ENCODE measurements at places on chromosomes 2 and 18. TPM values are rescaled to one million over a fixed set of nuclear protein-coding genes. Genes with fewer than 3 reads are reported as not detected.

DNA sequence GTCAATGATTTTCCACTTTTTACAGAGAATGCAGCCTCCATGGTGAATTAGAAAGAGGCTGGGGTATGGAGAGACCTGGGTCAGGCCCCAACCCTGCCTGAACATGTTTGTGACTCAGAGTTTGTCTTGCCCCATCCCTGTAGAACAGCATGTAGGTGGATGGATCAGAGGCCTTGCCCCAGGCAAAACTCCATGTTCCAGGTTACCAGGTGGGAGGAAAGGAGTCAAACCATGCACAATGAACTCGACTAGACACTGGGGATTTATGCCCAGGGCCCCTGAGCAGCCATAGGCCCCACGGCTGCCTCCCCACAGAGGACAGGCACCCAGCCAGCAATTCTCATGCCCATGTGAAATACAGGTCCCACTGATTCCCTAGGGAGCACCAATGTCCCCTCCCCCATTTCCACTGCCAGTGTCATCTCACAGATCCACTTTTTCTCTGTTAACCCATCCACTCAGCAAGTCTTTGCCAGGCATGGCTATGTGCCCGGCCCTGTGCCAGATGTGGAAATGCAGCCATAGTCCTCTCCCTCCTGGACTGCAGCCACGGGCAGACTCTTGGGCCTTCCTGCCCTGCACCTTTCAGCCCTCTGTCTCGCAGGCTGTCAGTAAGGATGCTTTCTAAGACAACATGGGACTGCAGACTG is 737.8 kb upstream of the HS6ST1 start:
- no peak for DNase-seq

GRCh38 chr2:177256026-177256425 is 8.5 kb downstream of the NFE2L2 start:
- no peak for DNase-seq

- DNase-seq: no peak
Measured at GRCh38 chr2:186910996-186911395, 62.0 kb upstream of the ZSWIM2 start.

RIT2 gene
- 0.36 TPM for total RNA-seq

IGFBP2 gene
- total RNA-seq: 1,528 TPM

SAG gene
- not detected for total RNA-seq

SETBP1 gene
- total RNA-seq: 29.2 TPM

- no peak for DNase-seq
Measured at GRCh38 chr18:44743631-44744030, 62.9 kb downstream of the SETBP1 start.

APOB gene
- total RNA-seq: 14.1 TPM

DNA sequence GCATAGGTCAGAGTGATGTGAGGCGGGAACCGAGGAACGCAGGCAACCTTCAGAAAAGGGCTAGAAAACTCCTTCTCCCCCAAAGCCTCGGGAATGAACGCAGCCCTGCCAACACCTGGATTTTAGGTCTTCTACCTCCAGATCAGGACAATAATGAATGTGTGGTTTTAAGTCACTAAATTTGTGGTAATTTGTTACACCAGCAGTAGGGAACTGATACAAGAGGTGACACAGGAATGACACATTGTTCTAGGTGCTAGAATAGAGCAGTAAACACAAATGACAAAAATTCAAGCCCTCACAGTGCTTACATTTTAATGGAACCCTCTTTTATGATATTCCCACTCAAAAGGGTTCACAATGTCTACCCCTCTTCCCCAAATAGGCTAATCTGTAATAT is 39.2 kb upstream of the EML4 start:
- DNase-seq: no peak

DNA sequence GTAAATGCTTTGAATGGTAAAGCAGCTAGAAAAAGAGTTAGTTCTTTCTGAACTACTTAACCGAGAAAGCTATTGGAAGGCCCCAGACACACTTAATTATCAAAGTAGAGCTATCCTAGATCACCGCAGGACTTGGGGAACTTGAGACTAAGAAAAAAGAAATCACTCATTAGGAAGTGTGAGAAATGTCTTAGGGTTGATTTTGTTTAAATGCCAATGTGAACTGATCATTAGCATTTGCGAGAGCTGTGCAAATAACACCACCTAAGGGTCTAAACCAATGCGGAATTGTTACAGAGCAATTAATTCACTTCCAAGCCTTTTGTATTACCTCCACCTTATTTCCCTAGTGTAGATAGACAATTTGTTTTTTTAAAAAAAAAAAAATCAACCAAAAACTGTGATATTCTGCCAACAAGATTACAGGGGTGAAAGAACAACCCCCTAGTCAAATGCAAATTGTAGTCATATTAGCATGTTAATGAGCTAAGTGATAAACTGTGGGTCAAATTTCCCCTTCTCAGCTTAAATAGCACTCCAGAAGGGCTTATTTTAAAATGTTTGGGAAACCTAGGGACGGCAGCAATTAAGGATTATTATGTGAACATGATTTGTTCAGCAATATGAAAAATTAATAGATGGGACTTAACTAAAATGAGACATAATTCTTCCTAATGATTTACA is 246.2 kb upstream of the STON1 start:
- DNase-seq: no peak

CCDC74B gene
- 9.2 TPM for total RNA-seq

- DNase-seq: no peak
Measured at GRCh38 chr2:130370490-130370889, 14.6 kb downstream of the PTPN18 start.

GRCh38 chr2:124121760-124122275 is 96.7 kb downstream of the CNTNAP5 start:
- DNase-seq: no peak

CD8A gene
- not detected for total RNA-seq

DNAJC27 gene
- 14.6 TPM for total RNA-seq

All from endodermal cell (in vitro differentiated cells).